ENCODE measurements at places on chromosomes 1 and 21.

DNA sequence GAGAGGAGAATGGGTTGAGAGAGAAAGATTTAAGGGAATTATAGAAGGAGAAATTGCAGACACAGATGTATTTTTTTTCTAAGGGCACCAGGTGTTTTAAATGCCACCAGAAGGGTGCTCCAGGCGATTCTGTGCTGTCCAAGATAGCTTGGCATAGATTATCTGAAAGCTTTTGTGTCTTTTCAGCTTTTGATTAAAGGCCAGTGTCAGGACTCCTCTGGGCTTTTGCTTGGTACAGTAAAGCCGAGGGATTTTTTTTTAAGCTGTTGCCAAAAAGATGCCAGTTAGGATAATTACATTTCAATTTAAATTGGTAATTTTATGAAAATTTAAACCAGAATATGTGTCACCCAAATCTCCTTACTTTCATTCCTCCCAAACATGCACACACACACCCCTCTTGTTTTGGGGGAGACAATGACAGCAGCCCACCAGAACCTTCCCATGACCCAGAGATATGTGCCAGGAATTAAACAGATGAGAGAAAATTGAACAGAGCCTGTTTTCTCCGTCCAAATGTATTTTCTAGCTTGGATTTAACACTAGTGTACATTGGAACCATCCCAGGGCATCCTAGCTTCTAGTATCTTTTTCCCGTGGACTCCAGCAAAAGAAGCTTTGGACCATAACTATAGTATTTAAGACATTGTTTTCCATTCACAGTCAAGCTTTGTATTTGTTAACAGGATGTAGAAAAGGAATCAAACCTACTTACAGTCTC, 670.7 kb upstream of the CXADR start:
- no peak for DNase-seq

GRCh38 chr1:201309416-201309815, 26.1 kb downstream of the PKP1 start:
- no peak for DNase-seq

DNA sequence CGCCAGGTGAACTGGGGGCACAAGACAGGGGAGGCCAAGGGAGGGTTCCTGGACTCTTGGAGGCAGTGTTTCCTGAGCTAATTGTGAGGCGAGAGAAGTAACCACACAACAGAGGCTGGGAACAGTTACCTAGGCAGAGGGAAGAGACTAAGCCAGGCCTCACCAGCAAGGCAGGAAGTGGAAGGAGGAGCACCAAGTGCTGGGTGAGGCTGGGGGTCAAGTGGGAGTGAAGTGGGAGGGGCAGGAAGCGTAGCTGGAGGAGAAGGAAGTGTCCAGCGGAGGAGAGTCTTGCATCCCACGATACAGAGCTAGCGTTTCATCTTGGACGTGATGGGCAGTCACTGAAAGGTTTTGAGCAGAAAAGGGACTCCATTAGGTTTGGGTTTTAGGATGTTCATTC, 48.3 kb upstream of the CAPZB start:
- no peak for DNase-seq

GRCh38 chr21:18529254-18529653, 125.7 kb upstream of the TMPRSS15 start:
- DNase-seq: no peak

DNA sequence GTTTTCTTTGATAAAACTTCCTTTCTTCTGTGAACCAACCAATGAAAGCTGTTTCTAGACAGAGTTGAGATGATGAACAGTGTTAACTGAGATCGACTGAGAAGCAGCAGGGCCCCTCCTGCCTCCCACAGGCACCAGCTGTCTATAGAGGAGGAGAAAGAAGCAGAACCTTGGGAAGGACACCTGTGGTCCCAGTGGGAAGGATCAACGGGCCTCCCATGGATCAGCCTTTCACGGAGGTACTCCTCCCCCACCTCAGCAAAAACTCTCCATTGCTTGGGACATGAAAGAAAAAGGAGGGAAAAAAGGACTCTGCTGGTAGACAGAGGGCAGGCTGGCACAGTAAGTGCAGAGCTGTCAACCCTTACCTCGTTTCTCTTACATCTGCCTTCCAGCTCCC, 40.5 kb downstream of the PLPPR5 start:
- DNase-seq: no peak

DNA sequence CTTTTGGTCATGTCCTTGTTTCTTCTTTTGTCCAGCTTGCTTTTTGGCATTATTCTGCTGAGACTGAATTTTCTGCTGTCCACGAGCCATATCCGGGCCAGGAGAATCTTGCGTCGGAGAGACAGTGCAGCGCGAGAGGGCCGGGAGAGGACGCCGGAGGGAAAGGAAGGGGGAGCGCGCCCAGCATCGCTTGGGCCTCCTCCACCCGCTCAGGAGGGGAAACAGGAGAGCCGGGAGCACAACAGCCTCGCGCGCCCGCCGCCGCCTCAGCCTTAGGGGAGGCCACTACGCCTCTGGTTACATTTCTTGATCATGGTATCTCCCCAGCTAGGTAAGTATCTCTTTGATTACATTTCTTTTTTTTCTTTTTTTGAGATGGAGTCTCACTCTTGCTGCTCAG, 7.4 kb upstream of the DEGS1 start:
- no peak for DNase-seq

DNA sequence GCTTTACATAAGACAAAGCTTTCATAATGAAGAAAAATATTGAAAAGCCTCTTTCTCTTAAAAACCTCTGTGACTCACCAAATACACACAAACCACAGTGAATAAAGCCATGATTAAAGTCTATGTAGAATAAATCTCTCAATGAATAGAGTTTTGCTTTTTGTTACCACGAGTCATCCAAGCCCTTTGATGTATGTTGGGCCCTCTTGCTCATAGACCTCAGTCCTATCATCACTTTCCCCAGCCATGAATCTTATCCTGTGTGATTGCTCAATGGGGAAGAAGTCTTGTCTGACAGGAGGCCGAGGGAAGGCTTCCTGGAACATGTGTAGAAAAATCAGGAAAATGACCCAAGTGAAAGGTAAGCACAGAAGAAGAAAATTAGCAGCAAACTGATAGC, 60.8 kb downstream of the NGF start:
- no peak for DNase-seq

- no peak for DNase-seq
Observed at GRCh38 chr1:93750955-93751354, 69.3 kb upstream of the BCAR3 start.

DNA sequence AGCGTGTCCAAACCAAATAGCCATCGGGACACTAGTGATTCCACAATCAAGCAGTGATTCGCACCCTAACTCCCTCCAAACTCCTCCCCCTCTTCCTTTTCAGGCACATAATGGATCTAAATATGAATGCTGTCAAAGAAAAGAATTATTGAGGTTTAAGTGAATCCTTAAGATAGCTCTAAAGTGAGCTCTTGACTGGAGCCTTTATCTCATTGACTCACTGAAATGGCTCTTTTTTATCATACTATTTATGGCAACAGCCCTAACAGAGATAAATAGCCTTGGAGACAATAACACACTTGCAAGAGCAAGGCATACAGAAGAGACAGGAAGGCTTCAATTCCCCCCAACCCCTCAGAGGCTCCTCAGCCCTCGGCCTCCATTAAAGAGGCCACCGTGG, 143.3 kb downstream of the PLXNA2 start:
- DNase-seq: no peak

DNA sequence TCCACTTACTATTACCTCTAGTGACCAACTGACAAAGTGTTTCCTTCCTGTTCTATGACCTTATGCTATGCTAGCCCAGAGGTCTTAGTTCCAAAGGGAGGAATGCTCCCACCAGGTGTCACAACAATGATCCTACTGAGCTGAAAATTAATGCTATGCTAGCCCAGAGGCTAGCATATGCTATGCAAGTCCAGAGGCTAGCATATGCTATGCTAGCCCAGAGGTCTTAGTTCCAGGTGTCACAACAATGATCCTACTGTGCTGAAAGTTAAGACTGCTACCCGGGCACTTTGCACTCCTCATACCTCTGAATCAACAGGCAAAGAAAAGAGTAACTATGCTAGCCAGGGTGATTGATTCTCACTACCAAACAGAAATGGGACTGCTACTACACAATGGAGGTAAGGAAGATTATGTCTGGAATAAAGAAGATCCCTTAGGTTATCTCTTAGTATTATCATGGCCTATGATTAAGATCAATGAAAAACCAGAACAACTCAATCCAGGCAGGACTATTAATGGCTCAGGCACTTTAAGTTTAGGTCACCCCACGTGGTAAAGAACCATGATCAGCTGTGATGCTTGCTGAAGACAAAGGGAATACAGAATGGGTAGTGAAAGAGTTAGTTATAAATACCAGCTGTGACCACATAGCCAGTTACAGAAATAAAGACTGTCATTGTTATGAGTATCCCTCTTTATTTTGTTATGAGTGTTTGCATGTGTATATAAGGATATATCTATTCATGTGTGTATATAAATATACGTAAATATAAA, 114.1 kb downstream of the CSMD2 start:
- DNase-seq: no peak

GRCh38 chr21:23083242-23083641, 2085.0 kb downstream of the NCAM2 start:
- DNase-seq: no peak

- DNase-seq: no peak
Observed at GRCh38 chr1:121471523-121471922, 286.7 kb downstream of the SRGAP2C start.

GRCh38 chr1:222926566-222926965, 111.7 kb downstream of the DISP1 start:
- DNase-seq: no peak

DNA sequence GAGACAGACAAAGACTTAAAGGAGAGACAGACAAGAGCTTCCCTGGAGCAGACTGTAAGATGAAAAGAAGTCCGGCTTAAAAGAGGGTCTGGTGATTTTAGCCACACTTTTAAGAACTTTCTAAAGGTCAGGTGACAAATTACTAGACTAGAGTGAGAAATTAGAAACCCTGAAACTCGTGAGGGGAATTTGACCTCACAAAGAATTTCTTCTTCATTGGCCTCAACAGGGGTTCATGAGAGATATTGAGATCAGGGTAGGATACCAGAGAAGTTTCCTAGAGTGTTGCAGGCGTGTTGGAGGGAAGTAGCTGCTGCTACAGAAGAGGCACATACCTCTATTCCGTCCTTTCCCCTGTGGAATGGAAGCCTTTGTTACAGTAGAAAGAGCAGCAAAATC, 884.4 kb downstream of the KCNT2 start:
- no peak for DNase-seq

DNA sequence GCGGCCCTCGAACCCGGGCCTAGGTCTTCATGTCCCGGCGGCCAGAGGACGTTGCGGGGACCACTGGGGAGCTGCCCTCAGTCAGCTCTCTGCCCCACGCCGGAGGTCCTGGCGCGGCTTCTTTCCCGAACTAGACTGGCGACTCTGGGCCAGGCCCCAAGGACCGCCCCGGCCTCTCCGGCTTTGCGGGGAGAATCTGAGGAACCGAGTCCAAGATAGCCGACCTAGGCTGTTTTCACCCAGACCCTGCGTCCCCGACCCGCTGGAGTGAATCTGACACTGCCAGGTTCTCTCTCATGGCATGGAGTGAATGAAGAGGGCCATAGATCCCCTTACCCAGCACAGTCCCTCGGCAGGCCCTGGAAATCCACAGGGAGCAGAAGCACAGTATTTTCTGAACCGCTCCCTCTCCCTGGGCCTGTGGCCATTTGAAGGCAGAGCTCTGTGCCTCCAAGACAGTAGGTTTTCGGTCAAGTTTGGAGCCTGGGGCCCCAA, 9.9 kb upstream of the BARHL2 start:
- no peak for DNase-seq

DNA sequence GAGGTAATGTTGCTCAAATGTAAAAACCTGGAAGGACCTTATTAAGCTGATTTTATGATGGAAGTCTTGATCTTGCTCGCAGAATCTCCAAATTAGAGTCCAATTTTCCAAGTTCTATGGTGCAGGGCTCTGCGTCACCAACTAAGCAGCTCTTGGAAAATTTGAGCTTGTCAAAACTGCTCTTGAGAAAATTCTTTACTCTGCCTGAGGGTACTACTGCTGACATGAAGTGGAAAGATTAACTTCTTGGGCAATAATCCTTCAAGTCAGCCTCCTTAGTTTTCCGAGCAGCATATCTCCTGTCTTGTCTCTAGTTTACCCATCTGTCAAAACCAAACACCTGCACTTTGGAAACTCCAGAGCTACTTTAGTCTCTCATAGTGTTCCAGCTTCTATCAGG, 293.7 kb downstream of the KCTD3 start:
- DNase-seq: no peak

DNA sequence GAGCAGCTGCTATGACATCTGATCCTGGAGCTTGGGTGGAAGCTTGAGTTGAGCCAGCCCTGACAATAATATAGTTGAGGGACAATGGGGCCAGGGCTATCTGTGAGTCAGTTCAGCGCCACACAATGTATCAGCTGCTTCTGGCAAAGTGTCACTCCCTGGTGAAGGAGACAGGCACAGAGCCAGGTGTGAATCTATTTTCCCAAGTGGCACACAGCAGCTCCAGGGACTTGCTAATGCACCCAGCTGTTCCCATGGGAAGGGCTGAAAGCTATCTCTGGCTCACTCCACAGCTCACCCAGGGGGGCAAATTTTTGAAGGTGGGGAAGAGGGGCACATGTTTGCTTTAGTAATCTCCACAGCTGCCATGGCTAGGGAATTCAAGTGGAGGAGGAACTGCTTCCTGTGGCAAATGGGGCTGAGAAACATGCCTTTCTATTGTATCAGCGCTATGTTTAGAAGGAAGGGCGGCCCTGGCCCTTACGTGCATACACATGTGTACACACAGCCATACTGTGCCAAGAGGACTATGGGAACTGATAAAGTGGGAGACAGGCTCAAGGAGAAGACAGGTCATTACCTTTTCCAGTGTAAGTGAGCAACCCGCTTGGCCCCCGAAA, 2.2 kb downstream of the CYB5R1 start:
- no peak for DNase-seq

- no peak for DNase-seq
Observed at GRCh38 chr1:209855623-209856022, 27.9 kb downstream of the UTP25 start.

GRCh38 chr1:111517469-111518225, 14.2 kb upstream of the ADORA3 start:
- no peak for DNase-seq

GRCh38 chr1:101371259-101371658, 134.4 kb downstream of the S1PR1 start:
- no peak for DNase-seq

DNA sequence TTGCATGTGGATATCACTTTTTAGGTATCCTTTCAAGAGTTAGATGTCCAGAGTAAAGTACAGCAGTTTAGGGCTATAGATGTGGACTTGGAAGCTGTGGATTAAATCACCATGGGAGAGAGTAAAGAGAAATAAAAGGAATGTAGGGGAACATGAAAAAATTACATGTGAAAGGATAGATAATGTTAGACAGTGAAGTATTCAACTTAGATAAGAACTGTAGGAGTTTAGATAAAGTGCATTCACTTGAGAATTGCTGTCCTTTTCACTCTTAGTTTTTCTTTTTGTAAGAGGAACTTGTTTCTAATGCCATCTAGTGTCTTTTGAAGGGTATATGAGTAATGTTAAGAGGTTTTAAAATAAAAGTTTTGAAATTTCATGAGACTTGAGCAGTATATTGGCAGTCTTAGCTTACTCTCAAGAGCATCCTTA, 40.1 kb downstream of the MAST2 start:
- no peak for DNase-seq

- no peak for DNase-seq
Observed at GRCh38 chr1:63946866-63947491, 173.2 kb downstream of the ROR1 start.

- no peak for DNase-seq
Observed at GRCh38 chr1:14723401-14723800, 124.9 kb downstream of the KAZN start.

- DNase-seq: no peak
Observed at GRCh38 chr21:37430184-37430821, 63.7 kb downstream of the DYRK1A start.

GRCh38 chr1:6785728-6786505, 663 bp downstream of the CAMTA1 start:
- DNase-seq: peak; percentile 20
